ENCODE measurements at places on chromosomes 12 and 14.

DNA sequence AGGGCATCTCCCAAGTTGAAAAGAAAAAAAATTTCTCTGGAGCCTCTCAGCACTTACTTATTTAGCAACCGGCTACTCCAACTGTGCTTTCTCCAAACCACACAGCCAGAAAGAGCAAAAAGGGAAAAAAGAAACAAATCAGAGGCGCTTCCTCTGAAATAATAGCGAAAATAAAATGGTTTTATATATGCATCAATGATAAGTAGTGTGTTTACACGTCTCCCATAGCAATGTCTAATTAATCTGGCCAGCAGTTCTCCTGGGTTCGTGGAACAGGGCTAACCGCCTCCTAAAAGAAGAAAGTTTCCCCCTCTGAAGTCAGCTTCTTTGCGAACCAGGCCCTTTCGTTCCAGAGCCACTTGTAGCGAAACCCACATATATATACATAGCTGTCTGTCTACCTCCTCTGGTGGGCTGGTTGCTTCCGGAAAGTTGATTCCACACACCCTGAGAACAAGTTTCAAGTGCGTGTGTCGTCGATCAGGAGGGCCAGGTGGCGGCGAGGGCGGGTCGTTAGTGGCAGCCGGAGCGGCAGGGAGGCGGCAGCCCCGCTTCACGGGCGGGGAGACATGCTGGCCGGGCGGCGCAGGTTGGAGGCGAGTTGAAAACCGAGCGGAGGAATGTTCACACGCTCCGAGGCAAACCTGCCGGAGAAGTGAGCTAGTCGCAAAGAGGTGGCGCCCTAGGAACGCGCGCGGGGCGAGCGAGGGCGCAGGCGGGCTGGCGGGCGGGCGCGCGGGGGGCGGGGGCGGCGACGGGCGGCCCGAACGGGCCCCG is 2.7 kb downstream of the PTHLH start:
- no peak for DNase-seq

DNA sequence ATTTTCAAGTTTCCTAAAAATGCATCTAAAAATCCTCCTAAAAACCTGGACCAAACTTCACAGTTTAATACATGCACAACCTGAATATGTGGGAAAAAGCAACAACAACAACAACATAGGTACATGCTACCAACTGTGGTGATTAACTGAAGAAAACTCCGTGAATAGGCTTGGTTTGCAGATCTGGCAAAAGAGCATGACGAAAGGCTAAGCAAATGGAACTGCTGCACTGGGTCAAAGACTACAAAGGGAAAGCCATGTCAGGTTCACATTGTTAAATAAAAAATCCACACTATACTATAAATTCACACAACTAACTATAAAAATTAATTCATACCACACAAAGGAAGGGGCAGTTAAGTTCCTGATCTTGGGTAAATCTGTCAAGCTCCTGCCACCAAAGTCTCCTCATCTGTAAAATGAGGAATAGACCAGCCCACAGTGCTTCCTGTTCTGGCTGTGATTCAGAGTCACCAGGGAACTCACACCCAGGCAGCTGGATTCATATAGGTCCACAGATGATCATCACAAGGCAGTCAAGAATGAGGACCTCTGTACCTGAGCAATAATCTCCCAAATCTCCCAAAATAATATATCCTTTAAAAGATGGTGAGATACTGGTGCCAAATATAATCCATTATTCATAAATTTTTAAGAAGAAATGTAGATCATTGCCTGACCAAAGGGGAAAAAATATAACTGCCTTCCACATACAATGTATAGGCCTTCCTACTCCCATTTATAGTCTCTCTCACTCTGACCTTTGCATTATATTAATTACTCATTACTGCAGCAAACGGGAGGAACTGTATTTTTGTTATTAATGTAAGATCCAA is 7.0 kb downstream of the CORO1C start:
- no peak for DNase-seq

DNA sequence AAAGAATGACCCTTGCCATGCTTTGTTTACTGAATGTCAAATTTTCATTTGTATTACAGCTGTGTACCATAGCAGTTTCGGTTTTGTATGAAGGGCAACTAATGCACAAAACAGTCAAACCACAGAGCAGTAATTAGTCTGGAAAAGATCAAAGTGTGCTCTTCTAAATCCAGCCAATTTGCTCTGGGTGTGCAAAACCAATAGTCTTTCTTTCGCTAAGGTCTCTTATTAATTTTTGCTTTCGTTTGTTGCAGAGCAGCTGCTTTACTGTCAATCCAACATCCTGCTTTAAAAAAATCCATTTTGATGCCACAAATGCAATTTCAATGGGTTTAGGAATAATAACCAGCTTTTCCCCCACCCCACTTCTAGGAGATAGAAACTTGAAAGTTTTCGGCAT is 114.2 kb downstream of the BRMS1L start:
- no peak for DNase-seq

- DNase-seq, result peak; percentile 61
Observed at GRCh38 chr12:124507188-124508109, 60.0 kb downstream of the NCOR2 start.

- no peak for DNase-seq
Observed at GRCh38 chr12:68557011-68557730, 53.5 kb upstream of the RAP1B start.

GRCh38 chr12:19234981-19235871 is 105.7 kb downstream of the PLEKHA5 start:
- DNase-seq, result no peak

Measured in SK-N-SH (cell line).